ENCODE measurements at places on chromosomes 5 and 9.

DNA sequence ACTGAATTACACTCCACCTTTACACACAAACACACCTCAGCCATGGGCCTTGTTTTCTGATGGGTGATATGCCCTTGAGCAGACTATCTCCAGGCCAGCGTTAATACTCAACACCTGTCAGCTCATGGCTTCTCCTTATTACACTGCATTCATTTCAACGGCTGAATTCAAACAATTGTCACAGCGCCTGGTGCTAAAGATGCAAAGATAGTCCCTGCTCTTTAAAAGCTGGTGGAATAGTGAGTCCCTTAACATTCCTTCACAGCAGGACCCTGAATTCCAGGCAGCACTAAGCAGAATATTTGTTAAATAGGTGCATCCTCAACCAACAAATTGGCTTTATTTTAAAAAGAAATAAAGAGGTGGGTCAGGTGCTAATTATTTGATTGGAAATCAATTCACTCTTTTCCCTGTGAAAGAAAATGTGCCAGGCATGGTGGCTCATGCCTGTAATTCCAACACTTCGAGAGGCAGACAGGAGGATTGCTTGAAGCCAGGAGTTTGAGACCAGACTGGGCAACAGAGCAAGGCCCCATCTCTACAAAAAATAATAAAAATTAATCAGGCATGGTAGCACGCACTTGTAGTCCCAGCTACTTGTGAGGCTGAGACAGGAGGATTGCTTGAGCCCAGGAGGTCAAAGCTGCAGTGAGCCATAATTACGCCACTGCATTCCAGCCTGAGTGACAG, 155.7 kb upstream of the EFNA5 start:
- no peak for DNase-seq

- no peak for DNase-seq
These were observed 301.5 kb downstream of the SEMA5A start for GRCh38 chr5:9244417-9244816.

- DNase-seq, result no peak
These were observed 146.5 kb downstream of the PPP2R2B start for GRCh38 chr5:146731909-146732659.

- no peak for DNase-seq
These were observed 66.6 kb downstream of the DEPDC1B start for GRCh38 chr5:60633341-60633740.

GRCh38 chr9:91042541-91042940, 240.9 kb downstream of the SYK start:
- no peak for DNase-seq

GRCh38 chr5:5270958-5271785, 131.0 kb downstream of the ADAMTS16 start:
- no peak for DNase-seq

- no peak for DNase-seq
These were observed 60.9 kb downstream of the RAI14 start for GRCh38 chr5:34716986-34717385.

DNA sequence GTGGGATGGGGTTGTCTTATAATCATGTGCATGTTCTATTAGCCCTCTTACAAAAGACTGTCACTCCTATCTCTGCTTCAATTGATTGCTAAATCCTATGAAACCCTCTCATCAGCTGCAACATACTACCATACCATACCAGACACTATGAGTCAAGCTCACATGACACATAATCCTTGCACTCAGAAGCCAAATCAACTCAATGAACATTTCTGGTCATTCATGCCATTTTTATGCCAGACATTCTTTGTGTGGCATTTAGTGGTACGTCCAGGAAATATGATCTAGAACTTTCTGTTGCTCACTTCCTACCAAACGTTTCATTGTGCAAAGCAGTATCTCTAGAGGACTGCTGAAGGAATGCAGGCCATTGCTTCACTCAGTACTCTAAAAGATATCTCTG, 159.2 kb upstream of the GNA14 start:
- DNase-seq, result no peak

GRCh38 chr9:105714020-105714331, 19.6 kb downstream of the TMEM38B start:
- no peak for DNase-seq

GRCh38 chr9:112158656-112159367, 16.3 kb downstream of the SUSD1 start:
- DNase-seq, result no peak

GRCh38 chr5:68229416-68229815, 13.9 kb downstream of the PIK3R1 start:
- DNase-seq, result no peak

DNA sequence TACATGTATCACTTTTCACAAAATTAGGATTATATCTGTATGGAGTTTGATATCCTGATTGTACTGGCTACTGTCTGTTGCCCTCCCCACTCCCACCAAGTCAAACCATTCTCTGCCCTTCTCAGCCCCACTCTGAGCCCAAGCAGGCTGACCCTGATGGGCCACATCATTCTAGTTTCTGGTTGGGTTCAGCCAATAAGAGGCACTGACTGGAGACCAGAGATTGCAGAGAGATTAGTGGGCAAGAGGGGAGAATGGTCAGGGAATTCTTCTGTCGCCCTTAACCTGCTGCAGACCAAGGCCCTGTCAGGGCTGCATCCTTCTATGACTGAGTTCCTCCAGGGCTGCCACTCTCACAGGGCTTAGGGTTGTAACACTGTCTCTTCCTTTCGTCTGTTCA, 2.7 kb downstream of the HSPB3 start:
- no peak for DNase-seq

GRCh38 chr9:68533678-68534077, 7.0 kb downstream of the TMEM252 start:
- DNase-seq, result no peak

DNA sequence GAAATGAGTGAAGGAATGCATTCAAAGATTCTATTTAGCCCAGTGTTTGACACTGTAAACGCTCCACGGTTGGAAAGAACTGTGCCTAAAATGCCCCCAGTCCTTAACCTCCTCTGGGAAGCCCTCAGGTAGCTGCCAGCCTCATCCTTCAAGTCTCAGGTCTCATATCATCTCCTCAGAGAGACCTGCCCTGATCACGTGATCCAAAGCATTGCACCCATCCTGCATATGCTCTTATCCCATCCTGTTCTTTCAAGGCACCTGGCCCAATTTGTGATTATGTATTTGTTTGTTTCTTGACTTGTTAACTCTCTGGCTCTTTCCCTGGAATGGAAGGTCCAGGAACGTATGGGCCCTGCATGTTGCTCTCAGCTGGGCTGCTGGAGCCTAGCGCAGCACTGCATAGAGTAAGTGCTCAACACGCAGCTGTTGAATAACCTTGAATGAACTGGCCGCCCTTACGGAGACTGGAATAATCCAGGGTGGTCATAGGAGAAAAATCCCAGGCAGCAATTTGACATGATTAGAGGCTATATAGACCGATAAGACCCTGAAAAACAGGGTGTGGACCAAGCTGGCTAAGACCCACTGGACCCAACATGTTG, 8.7 kb downstream of the C1QTNF2 start:
- DNase-seq, result no peak

GRCh38 chr9:26462751-26463150, 429.9 kb downstream of the CAAP1 start:
- no peak for DNase-seq

DNA sequence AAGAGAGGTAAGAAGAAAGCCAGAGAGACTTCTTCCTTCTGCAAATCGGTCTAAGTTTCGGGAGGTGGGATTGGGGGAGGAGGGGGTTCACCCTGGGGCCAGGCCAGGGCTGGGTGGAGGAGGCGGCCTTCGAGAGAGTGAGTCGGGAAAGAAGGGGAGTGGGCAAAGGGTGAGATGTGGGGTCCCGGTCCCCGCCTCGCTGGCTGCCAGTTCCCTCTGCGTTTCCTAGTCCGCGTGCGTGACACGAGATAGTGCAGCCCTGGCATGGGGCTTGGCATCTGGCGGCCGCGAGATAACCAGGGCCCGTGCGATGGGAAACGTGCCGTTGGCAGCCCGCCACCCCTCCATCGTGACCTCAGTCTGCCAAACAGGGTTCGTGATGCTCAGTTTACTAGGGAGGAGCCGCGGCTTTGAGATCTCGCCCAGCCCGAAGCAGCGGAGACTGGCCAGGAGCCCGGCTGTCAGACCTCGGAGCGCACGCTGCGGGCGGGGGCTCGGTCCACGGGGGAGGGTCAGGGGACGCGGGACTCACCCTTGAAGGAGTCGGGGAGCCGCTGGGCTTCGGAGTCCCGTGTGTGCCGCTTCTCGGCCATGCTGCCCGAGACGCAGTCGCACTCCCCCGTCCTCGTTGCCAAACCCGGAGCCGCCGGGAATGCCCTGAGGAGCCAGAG, at the start of gene STOM:
TSS of gene STOM (minus strand) at position 656 of the 671 bp plus-strand sequence. CDS start at position 593, 63 bp downstream.
- peak; percentile 70 for DNase-seq

DNA sequence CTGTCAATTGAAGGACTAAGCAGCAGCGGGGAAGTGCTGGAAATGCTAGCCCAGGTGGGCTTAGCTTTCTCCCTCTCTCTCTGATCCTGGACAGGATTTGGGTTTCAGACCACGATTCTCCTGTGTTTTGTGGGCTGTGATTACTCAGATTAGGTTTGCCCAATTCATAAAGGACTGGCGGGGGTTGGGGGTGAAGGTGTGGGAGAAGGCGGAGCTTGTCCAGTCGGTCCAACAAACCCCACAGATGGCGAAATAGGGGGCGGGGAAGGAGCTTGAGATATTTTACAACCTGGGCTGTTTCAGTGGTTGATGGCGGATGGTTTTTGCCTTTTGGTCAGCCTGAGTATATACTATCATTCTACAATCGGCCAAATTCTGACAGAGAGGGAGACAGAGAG, 35.2 kb downstream of the PCDHAC2 start:
- DNase-seq, result no peak

- DNase-seq, result no peak
These were observed 477.3 kb downstream of the DIRAS2 start for GRCh38 chr9:90165281-90165680.

DNA sequence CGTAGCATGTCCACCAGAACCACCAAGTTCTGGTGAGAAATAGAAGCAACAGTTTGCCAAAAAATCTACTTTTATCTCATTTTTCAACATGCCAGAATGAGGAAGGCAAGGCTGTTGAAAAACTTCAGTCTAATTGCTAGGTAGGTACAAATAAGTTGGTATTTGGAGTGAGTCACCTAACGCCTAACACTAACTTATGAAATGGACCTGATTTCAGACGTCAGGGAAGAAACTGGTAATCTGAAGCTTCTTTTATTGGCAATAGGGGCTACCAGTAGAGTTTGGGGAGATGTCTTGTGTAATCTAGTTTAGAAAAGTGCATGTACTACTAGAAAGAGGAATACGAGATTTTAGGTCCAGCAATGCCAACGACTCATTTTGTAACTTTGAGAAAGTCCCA, 4.4 kb upstream of the PDE6A start:
- no peak for DNase-seq

GRCh38 chr9:70504834-70505233, 90.4 kb upstream of the KLF9 start:
- no peak for DNase-seq

DNA sequence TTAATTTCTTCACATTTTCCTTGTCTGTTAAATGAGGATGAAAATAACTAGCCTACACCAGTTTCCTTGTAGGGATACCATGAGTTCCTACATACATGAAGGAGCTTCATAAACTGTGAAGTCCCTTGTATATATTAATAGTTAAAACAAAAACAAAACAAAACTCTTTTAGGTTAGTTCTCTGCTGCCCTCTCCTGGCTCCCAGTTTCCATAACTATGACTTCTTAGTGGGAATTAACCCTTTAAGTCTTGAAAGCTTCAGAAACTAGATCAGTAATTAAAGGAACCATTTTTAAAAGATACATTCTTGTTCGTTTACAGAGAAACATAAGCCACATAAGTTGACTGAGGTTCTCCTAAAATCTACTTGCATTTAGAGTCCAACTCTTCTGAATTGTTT, 500.0 kb upstream of the C9orf72 start:
- no peak for DNase-seq

DNA sequence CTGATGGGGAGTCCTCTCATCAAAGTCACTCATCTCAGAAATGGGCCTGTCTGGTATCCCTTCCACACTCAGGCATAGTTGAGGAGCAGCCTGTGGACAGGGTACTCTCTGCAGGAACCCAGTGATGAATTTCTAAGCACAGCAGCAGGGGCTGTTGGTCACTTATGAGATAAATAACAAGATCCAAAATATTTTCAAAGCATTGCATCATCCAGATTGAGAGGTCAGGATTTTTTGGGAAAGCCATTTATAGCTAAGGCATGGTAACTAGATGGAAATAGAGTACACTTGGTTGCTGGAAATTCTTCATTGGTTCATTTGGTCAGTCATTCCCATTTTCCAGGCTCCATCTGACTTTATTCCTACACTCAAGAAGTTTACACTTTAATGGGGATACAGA, 246.8 kb upstream of the RAI14 start:
- no peak for DNase-seq

- peak; percentile 73 for DNase-seq
These were observed 49.5 kb upstream of the CD180 start for GRCh38 chr5:67246108-67246507.

- DNase-seq, result no peak
These were observed 95.3 kb downstream of the FBXW11 start for GRCh38 chr5:171911152-171911551.

DNA sequence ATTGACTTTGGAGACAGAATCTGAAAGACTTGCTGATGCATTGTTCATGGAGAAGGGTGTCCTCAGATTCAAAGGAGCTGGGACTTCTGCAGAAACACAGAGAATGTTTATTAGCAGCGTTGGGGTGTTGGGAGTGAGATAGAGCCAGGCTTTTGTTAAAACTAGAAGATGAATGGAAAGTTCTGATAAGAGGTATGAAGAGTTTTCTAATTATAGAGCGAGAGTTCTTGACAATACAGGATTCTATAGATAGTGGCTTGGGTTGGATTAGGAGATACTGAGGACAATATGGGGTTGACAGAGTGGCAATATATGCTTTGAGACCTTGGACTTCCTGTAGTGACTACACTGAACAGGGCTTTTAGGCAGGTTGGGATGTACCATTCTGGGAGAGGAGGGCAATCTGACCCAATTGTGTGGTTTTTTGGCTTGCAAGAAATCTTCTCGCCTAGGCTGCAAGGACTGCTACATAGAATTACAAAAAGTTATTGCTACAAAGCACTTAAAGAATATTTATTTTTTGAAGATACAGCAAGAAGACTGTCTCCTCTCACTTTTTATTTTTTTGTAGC, 83.1 kb downstream of the FER start:
- DNase-seq, result no peak

DNA sequence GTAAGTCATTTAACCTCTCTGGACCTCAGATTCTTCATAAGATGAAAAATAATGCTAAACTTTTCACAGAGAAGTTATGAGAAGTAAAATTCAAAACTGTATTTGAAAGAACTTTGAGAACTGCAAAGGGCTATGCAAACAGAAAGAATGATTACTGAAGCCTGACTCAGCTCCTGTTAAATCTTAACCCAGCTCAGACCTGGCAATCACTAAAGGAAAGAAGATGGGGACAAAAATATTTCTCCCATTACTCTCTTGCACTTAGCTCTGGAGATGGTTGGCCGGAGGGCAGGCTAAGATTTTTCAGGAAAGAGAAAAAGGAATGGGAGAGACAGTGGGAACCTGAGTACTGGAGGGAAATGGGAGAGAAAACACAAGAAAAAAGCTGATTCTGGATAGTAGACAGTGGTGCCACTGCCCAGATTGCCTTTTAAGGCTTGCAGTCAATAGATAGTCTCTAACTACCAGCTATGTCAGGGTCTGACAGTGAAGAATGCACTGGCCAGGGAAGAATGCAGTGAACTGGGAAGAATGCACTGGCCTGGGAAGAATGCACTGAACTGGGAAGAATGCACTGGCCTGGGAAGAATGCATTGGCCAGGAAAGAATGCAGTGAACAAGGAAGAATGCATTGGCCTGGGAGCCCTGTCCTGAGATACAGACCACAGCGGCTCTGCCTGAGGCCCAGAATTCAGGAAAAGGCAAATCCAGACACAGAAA, 25.2 kb upstream of the CEMIP2 start:
- no peak for DNase-seq

GRCh38 chr5:157390551-157391297, 69.3 kb upstream of the NIPAL4 start:
- peak; percentile 37 for DNase-seq
